HCT116 (cell line): ENCODE measurements at places on chromosomes 5 and 9. TPM values are rescaled to one million over a fixed set of nuclear protein-coding genes. Genes with fewer than 3 reads are reported as not detected.

The SLC22A5 gene
- 9.9 TPM for total RNA-seq

The CTNNA1 gene
- 313 TPM for total RNA-seq

The GPX8 gene
- total RNA-seq, result 36.5 TPM

The IL9 gene
- total RNA-seq, result not detected

The C5orf63 gene
- 4.4 TPM for total RNA-seq

The ADAMTS2 gene
- 3.9 TPM for total RNA-seq

The LCN9 gene
- not detected for total RNA-seq

The TAS2R1 gene
- total RNA-seq, result not detected

The QRFP gene
- total RNA-seq, result not detected

The RAB3C gene
- total RNA-seq, result not detected
